ENCODE measurements at places on chromosomes 12 and 14. TPM values are rescaled to one million over a fixed set of nuclear protein-coding genes. Genes with fewer than 3 reads are reported as not detected.
A peak's percentile ranks its signal among the peaks of the same experiment; 100 is the strongest.

Gene KCNA5
- total RNA-seq: not detected

Gene TPH2
- total RNA-seq: not detected

Gene DYRK4
- total RNA-seq: 60.5 TPM

Gene GAS2L3
- total RNA-seq: not detected

Gene HEATR5A
- total RNA-seq: 13.2 TPM

Gene CCDC92
- 0.33 TPM for total RNA-seq

Gene FAM90A1
- not detected for total RNA-seq

Gene CEBPE
- not detected for total RNA-seq

Gene FAM181A
- not detected for total RNA-seq

GRCh38 chr12:90977224-90977623 lies 22.2 kb upstream of the CCER1 start:
- DNase-seq: no peak

- no peak for DNase-seq
Measured at GRCh38 chr14:94932589-94932988, 162.7 kb upstream of the GSC start.

DNA sequence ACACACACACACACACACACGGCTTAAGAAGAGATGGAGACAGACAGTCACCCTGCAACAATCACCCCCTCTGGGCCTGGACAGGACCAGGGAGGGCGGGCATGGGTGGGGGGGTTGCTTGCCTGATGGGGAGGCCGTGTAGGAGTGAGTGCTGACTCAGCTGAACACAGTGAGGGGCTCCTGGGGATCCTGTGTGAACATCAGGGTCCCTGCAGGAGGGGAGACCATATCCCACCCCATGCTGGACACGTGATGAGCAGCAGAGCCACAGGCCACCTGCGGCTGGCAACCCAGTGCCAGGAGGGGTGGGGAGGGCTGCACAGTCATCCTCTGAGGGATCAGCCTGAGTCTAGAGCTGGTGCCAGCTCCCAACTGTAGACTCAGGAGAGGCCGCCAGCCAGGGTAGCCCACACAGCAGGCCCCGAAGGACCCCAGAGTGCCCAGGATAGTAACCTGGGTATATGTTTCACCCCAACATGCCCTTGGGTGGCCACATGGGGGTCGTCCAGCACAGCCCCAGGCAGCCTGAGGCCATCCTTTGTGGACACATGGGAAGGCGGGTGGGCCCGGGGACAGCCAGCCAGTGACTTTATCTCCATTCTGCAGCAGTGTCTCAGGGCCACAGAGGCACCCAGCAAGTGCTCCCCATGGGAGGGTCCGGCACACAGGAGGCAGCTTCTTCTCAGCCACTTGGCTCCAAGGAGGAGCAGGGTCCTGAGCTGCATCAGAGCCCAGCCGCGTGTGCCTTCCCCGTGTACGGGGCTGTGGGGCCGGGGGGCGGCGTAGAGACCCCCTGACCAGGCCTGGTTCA lies 73.7 kb upstream of the SFSWAP start:
- no peak for DNase-seq

DNA sequence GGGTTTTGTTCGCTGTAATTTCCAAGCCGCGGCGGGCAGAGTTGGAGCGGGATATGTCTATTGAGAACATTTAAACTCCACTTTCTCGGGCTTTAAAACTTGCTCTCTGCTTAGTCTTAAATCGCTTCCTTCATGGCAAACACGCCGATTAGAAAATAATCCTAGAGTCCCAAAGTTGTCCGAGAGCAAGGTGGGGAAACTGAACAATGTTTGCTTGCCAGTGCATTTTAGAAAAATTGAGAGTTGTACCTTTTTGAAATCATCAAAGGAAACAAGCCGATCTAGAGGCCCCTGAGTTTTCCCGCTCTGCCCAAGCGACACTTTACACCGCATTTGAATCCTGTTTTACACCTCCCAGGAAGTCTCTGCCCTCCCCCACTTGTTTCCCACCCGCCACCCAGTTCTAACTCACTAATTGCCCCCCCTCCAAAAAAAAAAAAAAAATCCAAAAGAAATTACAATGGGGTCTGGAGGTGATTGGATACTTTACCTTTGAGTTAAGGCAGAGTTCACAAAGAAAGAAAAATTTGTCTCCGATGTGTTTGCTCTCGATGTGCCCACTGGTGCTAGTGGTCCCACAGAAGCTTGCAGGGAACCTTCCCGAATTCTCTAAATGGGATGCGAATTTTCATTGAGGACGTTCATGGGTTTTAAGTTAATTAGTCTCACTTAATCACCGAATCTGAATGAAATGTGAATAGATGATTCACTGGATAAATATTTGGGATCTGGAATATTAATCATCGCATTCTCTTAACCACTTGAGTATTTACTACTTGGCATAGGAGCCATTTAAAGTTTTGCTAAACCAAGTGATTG lies 2.3 kb downstream of the HMGA2 start:
- DNase-seq: peak; percentile 77

GRCh38 chr12:126784328-126784921 lies 1482.5 kb upstream of the TMEM132C start:
- DNase-seq: peak; percentile 65

- no peak for DNase-seq
Measured at GRCh38 chr14:35551081-35551480, 17.1 kb downstream of the INSM2 start.

DNA sequence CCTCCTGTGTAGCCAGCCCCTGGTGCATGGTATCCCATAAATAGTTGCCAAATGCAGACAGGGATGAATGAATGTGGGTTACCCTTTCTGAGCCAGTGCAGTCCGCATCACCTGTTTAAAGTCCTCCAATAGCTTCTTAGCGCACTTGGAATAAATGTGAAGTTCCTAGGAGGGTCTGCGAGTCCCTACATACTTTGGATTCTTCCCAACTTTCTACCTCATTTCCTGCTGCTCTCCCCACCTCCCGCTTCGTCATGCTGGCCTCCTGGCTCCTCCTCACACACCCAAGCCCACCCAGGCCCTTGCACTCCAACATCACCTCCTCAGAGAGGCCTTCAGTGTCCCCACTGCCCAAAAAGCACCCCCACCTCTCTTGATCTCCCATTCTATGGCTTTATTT lies 17.7 kb downstream of the RFX4 start:
- DNase-seq: no peak

- no peak for DNase-seq
Measured at GRCh38 chr14:46573498-46573897, 78.1 kb downstream of the RPL10L start.

DNA sequence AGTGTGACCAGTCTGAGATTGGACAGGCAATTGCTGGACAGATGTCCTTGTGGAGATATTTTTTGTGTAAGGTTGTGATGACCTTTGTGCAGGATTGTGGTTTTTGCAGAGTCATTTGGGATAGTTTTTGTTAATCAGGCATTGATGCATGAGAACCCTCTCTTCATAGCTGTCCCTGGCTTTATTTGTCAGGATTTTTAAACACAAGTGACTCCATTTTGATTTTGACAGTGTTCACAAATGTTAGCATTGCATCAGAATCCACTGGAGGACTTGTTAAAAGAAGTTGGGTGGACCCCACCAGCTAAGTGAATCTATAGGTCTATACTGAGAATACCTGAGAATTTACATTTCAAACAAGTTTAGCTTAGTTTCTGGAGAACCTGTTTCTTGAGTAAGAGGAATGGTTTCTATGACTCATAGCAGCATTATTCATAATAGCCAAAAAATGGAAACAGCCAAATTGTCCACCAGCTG lies 11.8 kb downstream of the FNTB start:
- no peak for DNase-seq

DNA sequence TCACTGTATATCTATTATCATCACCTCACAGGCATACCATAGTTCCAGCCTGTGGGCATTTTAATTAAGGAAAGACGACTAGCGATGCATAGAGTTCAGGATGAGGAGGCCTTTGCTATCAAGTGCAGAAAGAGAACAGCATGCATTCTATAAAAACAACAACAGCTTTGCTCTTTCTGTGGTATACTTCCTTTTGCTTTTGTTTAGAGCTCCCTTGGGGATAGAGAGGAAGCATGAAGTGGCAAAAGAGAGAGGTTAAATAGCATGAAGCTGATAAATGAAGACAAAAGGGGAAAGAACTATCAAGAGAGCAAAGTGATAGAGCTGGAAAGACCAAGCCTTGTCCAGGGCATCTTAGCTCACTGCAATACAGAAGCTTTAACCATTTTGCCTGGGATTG lies 23.5 kb downstream of the IFNG-AS1 start:
- DNase-seq: no peak

DNA sequence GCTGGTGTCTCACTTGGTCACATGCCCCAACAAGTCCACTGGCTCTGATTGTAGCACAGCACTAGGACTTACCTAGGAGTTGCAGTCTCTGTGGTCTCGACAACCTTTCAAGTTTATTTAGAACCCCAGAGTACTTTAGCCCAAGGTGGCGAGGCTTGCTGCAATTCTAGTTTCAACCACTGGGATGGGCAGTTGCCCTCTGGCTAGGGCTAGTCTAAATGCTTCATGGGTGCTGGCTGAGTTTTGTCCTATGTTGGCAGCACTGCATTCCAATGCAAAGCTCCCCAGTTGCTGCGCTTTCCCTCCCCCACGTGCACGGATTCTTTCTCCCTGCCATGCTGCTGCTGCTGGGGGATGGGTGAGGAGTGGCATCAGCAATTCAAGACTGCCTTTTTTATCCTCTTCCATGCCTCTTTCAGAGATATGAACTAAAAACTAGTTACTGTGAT lies 207.9 kb downstream of the SYNE2 start:
- DNase-seq: peak; percentile 19

Measured in HT1080 (cell line).